ENCODE measurements at places on chromosomes 4 and X.

DNA sequence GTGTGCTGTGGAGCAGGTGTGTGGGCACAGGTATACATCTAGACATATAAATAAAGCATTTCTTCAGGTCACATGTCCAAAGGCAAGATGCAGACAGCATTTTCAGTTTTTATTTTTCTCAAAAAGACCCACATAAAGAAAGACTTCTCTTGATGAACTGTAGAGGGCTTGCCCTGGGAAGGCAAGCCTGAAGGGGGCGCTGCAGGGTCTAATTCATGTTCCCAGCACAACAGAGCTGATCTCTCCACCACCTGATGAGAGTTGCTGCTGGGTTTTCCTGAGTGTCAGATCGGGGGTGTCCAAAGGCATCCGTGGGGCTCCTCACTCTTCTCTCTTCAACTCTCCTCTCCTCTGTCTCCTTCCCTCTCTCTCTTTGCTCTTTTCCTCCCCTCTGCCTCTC lies 26.6 kb downstream of the ADRA2C start:
- no peak for DNase-seq

DNA sequence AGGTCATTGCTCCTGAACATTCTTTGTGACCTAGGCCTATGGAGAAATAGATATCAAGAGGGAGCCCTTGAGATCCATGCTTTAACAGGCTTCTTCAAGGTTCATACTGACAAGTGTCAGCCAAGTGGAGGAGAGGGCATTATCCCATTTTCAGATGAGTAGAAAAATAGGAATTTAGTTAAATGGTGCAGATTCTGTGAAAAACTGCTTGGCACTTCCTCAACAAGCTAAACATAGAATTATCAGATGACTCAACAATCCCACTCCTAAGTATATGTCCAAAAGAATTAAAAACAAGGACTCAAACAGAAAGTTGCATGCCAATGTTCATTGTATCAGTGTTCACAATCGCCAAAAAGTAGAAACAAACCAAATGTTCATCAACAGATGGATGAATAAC lies 43.8 kb upstream of the KCNIP4 start:
- DNase-seq, result no peak

GRCh38 chr4:88244816-88245579 lies 39.4 kb downstream of the PPM1K start:
- no peak for DNase-seq

- DNase-seq, result no peak
Observed at GRCh38 chrX:18833071-18833731, 125.8 kb downstream of the PPEF1 start.

- no peak for DNase-seq
Observed at GRCh38 chrX:45191820-45192409, 8.8 kb downstream of the DIPK2B start.

DNA sequence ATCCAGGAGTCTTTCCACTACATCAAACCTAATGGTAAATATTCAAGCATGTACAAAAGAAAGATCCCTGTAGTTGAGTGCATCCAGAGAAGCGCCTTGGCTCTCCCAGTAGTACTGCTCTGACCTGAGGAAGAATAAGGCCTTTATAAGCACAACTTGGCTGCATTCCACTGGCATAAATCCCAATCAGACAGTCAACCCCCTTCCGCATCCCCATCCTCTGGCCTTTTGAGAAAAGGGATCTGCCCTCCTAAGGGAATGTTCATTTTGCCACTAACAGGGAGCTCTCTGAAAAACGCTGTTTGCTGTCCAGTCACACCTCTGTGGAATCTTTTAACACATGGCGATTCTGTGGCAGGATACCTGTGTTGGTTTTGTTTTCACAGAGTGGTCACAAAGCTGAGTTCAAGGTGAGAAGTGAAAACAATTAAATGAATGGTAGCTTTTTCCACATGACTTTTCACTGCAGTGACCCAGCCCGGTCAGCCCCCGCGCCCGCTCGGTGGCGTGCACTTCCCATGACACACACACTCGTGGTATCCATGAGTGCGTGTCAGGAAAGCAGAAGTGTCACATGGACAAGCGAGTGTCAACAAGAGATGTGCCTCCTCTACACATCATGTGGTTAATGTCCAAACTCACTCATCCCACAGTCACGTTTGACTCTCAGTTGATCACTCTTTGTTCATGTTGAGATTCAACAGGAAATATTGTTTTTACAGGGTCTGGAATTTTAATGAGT lies 112.2 kb upstream of the ENPP6 start:
- peak; percentile 11 for DNase-seq

- DNase-seq, result no peak
Observed at GRCh38 chr4:793941-794621, 31.8 kb downstream of the CPLX1 start.

GRCh38 chrX:15813416-15813815 lies 23.1 kb downstream of the ZRSR2 start:
- DNase-seq, result no peak

GRCh38 chr4:78656968-78657445 lies 105.4 kb downstream of the ANXA3 start:
- DNase-seq, result no peak

DNA sequence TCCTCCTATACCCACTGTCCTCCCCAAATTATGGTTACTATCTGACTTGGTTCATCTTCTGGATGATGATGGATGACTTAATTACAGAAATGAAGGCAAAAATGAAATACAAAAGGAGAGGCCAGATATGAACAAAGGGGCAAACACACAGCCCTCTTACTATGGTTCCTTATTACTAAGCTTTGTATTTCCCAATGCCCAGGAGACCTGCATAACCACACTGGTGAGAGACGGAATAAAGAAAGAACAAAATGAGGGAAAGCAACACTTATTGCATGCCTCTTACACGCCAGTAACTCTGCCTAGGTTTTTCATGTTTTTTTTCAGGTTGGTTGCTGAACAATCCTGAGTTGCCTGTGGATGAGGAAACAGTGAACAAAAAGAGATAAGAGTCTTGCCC lies 120.5 kb downstream of the SLC10A7 start:
- DNase-seq, result no peak

GRCh38 chrX:24081661-24082154 lies 27.0 kb downstream of the EIF2S3 start:
- DNase-seq, result no peak

- DNase-seq, result no peak
Observed at GRCh38 chr4:85940151-85940550, 419.7 kb downstream of the MAPK10 start.

GRCh38 chrX:153573984-153574383 lies 25.0 kb downstream of the CCNQ start:
- no peak for DNase-seq

- DNase-seq, result no peak
Observed at GRCh38 chr4:83875437-83875836, 339.5 kb downstream of the GPAT3 start.

DNA sequence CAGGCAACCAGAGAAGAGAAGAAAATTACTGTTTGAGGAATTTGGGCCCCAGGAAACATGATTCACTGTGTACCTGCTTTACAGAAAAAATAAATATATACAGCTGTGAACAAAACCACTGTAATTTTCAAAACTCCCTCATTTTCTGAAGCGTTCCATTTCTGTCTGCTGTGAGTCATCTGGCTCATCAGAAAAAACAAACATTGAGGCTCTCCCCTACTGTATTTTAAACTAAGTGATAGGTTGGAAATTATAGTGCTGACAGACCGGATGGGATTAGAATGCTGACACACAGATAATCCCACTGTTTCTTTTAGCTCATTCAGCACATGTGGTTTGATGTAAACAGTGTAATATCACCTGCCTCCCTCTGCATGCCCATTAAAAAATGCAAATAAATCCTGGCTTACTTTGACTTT lies 847.0 kb downstream of the TRIML1 start:
- no peak for DNase-seq

DNA sequence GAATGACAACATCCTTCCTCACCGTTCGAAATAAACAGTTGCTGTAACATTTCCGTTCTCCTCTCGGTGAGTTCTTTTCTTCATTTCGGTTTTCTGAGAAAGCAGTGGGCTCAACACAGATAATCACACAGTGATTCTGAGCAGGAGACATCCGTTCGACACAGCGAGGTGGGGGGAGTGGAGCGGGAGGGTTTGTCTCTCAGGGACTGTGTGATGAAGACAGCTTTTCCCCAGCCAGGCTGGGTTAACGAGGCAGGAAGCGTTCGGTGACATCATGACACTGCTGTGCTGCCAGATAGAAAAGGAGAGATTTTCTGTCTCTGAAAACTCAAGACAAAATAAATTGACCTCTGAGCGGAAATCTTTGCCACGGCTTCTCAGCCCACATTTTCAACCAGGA lies 119.3 kb downstream of the CRLF2 start:
- DNase-seq, result no peak

DNA sequence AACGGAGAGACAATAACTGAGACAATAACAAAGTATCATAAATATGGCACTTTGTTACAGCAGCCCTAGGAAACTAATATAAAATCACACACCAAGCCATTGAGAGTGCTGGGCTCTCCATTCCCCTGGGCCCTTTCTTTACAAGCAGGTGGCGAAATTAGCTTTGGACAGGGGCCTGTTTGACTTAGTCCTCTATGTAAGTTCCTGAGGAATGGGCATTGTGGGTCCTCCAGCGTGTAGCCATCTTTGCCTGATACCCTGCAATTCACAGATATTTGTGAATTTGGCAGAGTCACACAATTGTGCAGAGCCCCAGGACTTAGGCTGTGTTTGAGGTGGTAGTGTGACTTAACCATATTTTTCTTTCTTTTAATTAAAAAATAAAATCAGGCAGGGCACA lies 67.6 kb downstream of the BCOR start:
- DNase-seq, result no peak

- no peak for DNase-seq
Observed at GRCh38 chrX:46978341-46979291, 66.4 kb downstream of the JADE3 start.
